ENCODE measurements at places on chromosomes 7 and 10.
A peak's percentile ranks its signal among the peaks of the same experiment; 100 is the strongest.

DNA sequence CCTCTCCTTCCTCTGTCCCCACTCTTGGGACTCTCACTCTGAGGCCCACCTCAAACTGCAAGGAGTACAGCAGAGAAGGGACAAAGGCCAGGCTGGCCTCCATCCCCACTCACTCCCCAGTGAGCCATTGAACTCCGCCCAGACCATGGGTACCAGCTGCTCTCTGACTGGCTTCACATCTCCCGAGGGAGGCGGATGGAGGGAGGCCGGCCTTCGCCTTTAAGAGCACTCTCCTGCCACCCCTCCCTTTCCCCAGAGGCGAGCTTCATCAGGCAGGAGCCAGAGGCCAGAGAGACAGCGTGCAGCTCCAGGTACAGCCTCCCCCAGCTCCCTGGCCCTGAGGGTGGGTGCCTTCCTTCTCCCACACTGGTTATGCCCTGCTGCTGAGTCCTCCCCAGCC lies 1.8 kb upstream of the LDB3 start:
- no peak for DNase-seq

DNA sequence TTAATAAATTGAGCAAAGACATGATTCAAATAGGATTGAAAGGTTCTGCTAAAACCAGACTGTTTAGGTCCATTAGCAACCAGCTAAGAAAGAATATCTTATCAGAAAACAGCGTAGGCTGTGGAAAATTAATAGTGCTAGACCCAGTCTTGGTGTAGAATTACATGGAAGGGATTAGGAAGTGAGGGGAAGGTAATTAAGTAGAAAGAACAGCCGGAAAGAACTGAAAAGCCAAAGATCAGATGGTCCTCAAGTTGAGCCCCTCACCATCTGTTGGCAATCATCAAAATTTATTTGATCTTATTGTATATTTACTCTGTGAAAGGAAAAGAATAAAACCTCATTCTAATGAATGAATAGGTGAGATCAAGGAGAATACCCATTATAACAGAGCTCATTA lies 50.1 kb downstream of the COL1A2 start:
- DNase-seq, result no peak

DNA sequence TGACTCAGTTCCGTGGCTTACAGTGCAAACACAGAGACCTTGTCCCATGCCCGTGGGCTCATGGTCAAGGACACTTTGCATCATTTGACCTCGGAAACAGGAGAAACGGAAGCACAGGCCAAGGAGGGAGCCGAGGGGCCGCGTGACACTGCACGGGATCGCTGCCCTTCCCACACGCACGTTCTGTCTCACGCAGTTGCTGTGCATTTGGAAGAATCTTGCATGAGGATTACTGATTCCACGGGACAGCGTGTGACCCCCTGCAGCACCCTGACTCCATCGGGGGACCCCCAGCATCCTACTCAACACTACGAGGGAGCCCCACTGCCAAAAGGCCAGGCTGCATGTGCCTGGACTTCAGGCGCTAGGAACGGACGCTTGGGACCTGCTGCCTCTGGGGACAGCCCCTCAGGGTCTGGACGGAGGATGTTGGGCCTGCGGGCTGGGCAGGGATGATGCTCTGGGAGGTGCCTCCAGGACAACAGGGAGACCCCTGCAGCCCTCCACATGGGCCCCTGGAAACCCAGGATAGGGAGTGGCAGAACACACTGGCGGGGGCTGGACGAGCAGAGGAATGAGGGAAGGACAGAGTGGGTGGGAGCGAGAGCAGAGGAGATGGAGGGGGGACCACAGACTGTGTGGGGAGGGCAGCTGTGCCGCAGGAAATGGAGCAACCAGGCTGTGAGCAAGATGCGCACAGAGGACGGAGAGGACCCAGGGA lies 222.2 kb downstream of the DNAJB6 start:
- no peak for DNase-seq

DNA sequence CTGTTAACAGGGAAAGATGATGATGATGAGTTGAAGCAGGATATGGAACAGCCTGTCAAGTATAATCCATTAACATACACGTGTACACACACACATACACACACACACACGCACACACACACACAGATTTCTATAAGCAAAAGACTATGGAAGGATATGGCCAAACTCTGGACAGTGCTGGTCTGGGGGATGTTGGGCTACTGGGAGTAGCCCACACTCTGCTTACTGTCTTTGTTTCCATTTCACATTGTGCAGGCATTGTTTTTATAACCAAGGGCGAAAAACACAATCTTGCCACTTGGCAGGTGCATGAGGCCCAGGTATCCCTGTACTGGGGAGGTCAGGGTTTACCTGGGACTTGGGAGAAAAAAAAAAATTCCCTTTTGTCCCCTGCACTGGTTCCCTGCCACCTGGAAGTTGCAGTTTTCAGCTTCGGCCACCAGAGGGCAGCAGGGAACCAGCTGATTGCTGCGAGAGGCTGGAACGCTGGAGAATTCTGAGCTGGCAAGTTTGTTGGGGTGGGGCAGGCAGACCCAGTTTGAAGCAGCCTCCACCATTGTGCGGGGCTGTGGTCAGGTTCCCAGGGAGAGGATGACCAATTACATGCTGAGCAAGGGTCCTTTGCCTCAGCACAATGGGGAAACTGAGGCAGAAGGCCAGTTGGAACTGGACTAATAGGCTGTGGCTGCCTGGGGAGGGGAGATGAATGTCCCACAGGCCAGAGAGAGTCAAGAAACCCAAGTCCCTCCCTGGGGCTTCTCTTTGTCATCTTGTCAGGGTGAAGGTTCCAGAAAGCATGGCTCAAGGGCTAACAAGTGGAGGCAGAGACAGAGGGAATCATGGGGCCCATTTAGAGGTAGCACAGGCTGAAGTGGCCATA lies 27.3 kb downstream of the PPIF start:
- DNase-seq, result peak; percentile 91

GRCh38 chr10:132335189-132336063 lies 3.4 kb downstream of the LRRC27 start:
- no peak for DNase-seq

DNA sequence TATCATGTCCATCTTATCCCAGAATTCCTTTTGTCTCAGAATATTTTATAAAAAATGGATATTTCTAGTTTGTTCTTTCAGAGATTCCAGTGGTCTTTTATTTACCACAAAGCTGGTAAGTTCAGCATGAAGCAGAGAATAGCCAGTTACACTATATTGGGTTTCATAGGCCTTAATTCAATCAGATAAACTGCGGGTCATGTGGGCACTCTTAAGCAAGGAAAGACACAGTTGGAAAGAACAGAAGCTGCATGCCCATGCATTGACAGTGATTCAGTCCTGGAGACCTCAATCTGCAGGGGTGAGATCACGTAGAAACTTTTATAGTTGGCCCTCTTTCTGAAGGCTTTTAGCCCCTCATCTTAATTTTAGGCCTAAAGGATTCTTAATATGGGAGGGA lies 281.3 kb upstream of the IGFBP3 start:
- no peak for DNase-seq

- DNase-seq, result no peak
Measured at GRCh38 chr7:35415411-35415822, 161.5 kb upstream of the TBX20 start.

- DNase-seq, result no peak
Measured at GRCh38 chr10:43452356-43452914, 15.5 kb downstream of the ZNF487 start.

- DNase-seq, result no peak
Measured at GRCh38 chr7:114354306-114354705, 60.3 kb upstream of the FOXP2 start.

- DNase-seq, result no peak
Measured at GRCh38 chr10:78306358-78306757, 272.7 kb downstream of the RPS24 start.

GRCh38 chr10:50991456-50992355 lies 82.6 kb upstream of the PRKG1 start:
- no peak for DNase-seq

GRCh38 chr10:30580676-30581075 lies 48.9 kb downstream of the LYZL2 start:
- DNase-seq, result no peak

DNA sequence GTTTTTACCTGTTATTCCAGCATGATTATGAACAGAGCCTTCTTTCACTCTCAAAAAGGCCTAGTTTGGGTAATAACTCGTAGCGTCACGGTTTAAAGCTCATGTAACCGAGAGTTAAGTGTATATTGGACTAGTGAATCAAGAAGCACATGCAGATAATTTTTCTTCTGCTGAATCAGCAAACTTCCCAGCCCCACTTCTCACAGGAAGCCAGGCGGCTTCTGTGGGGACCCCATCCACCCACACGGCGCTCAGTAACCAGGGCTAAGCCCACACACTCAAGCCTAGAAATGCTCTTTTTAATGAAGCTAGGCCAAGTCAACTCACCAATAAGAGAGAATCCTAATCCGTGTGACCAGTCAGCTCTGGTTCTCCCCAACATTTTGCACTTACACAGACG lies 191.2 kb upstream of the MGMT start:
- DNase-seq, result no peak

- peak; percentile 72 for DNase-seq
Measured at GRCh38 chr10:80168679-80169380, 36.3 kb downstream of the PLAC9 start.

- no peak for DNase-seq
Measured at GRCh38 chr7:2042650-2043049, 190.1 kb downstream of the MAD1L1 start.

DNA sequence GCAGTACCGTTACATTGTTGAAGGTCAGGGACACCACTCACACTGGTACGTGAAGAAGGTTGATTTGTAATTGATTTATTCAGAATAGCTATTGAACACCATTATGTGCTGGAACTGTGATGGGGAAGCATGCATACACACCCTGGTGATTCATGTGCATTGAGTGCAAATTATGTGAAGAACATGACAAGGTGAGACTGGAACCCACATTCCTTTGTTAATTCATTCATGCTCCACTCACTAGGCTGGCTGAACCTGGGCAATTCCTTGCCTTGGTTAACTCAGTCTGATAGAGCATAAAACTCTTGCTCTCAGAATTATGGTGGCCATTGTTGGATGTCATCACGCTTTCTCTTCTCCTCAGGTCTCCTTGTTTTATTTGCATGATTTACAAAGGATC lies 67.3 kb upstream of the TPK1 start:
- DNase-seq, result no peak

DNA sequence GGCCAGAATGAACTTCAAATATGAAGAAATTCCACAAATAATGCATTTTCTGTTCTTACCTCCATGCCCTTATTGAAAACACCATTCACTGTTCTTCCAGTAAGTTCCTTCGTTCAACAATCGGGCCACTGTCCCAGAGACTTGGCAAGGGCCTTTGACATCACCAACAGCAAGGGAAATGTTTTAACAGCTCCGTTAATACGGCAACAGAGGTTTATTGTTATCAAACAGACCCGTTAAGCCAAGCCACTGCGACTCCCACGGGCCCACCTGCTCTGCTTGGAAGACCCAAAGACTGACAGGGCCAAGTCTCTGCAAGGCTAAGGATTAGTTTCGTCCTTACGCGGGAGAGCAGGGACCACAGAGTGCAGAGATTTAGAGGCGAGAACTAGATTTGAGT lies 43.4 kb upstream of the LYZL1 start:
- no peak for DNase-seq

- DNase-seq, result no peak
Measured at GRCh38 chr10:86311906-86312305, 54.7 kb downstream of the GRID1 start.

DNA sequence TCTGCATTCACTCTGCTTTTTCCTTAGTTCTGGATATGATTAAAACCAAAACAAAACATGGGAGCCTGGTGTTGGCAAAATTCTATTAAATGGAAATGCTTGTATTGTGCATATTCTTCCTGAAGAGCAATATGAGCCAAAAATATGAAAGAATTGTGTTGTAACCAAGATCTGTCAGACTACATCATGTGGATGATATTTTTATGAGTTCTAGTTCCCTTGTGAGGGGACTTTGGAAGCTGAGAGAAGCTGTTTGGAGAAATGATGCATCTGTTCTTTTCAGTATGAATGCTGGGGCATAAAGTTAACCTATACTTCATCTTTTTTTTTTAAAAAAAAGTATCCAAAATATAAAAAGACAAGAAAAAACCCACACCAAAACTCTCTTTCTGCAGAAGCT lies 782.7 kb downstream of the ANKRD7 start:
- DNase-seq, result no peak

DNA sequence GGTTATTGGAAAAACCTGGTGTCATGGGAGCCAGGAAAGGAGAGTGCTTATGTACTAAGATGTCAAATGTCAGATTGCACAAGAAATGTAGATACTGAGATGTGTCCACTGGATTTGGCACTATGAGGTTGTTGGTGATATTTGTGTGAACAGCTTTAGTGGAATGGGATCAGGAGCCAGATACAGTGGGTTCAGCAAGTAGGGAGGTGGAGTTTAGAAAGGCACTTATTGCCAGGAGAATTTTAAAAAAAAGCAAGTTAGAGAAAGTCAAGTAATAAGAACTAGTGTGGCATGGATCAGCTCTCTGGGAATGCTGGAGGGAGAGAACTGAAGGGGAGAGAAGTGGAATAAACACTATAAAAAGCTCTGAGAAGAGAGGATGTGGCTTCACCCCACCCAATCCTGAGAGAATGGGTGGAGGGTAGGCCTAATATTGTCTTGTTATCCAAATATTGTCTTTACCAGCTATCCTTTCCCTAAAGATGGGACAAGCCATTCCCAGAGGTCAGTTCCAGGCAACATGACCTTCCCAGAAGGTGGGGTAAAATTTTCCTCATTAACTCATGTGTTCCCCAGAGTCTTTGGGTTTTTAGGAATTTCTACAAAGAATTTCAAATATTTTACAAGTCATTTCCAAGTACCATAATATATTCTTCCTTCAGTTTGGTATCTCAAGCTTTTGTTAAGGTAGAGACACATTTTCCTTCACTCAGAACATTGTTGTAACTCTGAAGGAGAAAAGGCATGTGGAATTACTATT lies 42.3 kb downstream of the ENTPD1 start:
- DNase-seq, result no peak

GRCh38 chr10:7944215-7944480 lies 110.3 kb upstream of the GATA3 start:
- no peak for DNase-seq

- DNase-seq, result no peak
Measured at GRCh38 chr7:33035776-33036175, 26.8 kb downstream of the NT5C3A start.

- DNase-seq, result no peak
Measured at GRCh38 chr7:149136118-149136517, 10.0 kb upstream of the ZNF425 start.

GRCh38 chr10:116201670-116202430 lies 71.2 kb downstream of the GFRA1 start:
- DNase-seq, result no peak

- DNase-seq, result peak; percentile 7
Measured at GRCh38 chr10:99937630-99938029, 72.1 kb downstream of the DNMBP start.

Measured in GM19239 (cell line).